Stimulated activated CD4-positive, alpha-beta T cell treated with anti-CD3 and anti-CD28 coated beads, Interleukin-1b, Interleukin-23, amount 100 ng/mL, for 48 hours (primary cell): ENCODE measurements at places on chromosomes 7 and 10.

- peak; percentile 48 for DNase-seq
Observed at GRCh38 chr10:119191881-119192280, 13.3 kb upstream of the PRDX3 start.

- DNase-seq = no peak
Observed at GRCh38 chr10:63738410-63738809, 217.2 kb downstream of the REEP3 start.

DNA sequence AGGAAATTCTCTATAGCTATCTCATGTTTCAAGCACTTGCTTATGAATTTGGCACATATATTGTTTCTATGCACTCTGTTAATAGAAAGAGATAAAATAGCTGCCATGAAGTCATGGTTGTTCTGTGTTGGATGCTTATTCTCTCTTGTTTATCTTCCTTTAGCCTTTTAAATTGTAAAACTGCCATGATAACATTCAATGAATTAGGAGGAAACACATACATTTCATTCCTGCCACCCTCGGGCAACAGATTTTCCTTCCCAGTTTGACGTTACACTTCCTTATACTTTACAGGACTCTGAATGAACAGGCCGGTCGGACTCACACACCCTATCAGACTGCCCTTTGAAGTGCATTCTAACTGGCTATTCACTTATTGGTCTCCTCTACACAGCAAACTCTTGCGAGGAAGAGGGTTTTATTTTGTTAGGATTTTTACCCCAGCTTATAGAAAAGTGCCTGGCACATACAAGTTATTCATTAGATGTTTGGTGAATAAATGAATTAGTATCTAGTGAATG lies 65.7 kb upstream of the FERD3L start:
- DNase-seq = no peak

- no peak for DNase-seq
Observed at GRCh38 chr10:124294811-124295770, 123.6 kb downstream of the OAT start.

GRCh38 chr7:17123020-17123419 lies 175.4 kb upstream of the AHR start:
- DNase-seq = no peak

DNA sequence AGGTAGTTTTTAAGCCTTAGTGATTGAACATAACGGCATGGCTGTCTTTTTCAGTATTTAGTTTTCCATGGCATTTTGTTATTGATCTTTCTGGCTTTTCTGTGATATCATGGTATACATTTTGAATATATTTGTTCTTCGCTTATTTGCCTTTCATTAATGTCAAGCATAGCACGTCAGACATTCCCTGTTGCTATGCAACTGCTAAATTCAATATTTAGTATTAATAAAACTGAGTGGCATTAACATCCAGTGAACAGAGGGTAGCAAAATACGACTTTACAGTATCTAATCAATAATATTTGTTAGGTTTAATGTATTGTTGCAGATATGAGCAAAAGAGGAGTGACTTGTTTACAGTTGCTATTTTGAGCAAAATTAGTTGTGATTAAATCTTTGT lies 72.5 kb downstream of the LCOR start:
- DNase-seq = no peak

GRCh38 chr7:10082896-10083295 lies 890.8 kb upstream of the PHF14 start:
- DNase-seq = no peak

GRCh38 chr10:126634911-126635310 lies 35.6 kb downstream of the C10orf90 start:
- DNase-seq = no peak

DNA sequence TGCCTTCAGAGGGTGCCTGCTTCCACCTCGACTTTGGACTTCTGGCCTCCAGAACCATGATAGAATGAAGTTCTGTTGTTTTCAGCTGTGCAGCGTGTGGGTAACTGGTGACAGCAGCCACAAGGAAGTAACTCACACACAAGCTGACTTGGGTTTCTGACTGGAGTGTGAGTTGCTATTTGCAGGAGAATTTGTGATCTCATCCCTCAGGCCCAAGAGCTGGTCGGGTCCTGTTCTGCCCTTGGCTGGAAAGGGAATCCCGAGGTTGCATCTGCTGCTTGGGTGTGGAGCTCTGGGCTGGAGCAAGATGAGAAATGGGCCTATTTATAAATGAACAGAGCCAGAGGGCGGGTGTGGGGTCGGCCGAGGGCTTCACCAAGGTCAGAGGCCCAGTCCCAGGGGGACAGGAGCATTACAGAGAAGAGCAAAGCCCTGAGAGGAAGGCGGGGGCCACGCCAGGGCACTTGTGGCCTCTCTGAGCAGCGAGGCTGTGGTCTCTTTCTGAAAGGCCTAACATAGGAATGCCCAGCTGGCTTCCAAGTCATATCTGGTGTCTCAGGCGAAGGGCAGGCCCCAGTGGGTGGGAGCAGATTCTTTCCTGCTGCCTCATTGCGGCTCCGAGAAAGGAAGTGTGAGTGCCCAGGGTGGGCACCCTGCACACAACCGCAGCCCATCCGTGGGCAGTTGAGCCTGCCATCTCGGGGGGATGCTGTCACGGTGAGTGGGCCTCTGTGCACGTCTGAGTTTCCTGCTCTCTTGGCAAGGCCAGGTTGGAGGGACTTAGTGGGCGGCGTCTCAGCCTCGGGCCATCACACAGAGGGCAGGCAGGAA lies 26.5 kb upstream of the C10orf71 start:
- no peak for DNase-seq

- DNase-seq = no peak
Observed at GRCh38 chr7:131157530-131158243, 170.0 kb upstream of the MKLN1 start.

DNA sequence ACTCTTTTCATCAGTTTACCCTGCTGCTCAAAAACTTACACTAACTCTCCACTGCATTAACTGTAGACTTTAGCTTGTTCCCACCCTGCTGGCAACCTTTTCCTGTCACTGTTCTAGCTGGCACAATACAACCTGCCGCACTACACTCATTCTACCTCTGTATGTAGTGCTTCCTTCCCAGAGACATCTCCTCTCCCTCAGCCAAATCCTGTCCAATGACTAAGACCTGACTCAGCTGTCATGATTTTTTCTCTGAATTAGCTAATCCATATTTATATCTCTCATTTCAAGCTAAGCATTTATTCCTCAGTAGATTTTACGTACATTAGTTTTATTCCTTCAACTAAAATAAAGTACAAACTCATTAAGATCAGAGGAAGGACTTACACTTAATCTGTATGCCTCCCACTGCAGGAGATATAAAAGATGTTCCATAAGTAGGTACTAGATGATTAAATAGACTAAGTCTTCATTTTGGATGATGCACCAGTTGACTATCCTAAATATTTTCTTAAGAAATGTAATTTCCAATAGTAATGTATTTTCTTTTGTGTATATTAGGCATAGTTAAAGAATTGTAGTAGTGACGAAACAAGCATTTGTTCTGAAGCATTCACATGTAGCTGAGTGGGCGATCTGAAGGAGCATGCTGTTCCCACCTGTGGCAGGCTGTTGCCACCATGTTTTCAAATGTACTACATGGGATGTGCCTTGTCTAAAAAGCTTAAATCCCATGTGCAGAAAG lies 189.1 kb downstream of the SKAP2 start:
- DNase-seq = no peak

DNA sequence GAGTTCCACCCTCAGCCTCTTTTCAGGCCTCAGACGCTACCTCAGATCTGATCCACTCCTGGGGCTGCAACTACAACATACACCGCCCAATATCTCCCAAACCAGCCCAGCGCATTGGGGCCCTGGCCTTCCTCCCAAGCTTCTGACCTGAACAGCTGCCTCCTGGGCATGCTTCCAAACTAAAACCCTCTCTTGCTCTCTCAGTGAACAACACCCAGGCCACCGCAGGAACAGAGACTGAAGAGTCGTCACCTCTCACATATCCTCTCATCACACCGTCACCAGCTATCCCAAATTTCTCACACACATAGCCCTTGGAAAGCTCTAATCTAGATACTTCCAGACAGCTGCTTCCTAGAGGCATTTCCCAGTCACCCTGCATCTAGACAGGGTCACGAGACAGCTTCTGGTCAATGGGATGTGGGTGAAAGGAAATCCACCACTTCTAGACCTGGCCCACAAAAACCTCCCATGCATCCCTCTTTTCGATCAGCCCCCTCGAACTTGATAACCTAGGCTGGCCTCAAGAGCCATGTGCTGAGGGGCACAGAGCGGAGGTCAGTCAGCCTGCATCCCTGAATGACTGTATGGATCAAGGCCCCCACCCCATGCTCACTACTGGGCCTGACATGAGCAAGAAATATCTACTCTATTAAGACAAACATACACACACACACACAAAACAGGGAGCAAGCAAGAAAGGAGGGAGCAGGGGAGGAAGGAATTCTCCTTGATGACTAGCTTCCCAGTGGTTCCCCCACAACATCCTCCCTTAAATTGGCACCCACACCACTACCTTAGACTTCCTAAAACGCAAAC lies 1.8 kb downstream of the PARP12 start:
- DNase-seq = no peak

- DNase-seq = no peak
Observed at GRCh38 chr7:90532231-90532929, 62.9 kb downstream of the PTTG1IP2 start.

- DNase-seq = no peak
Observed at GRCh38 chr7:70006261-70006920, 408.1 kb downstream of the AUTS2 start.
